ENCODE measurements at places on chromosomes 13 and 19. TPM values are rescaled to one million over a fixed set of nuclear protein-coding genes. Genes with fewer than 3 reads are reported as not detected.

LSM14A gene
- 141 TPM for total RNA-seq

TRAPPC5 gene
- total RNA-seq = 83.8 TPM

GRCh38 chr13:30731361-30732045 is 3.8 kb upstream of the ALOX5AP start:
- H3K27ac ChIP-seq = no peak overlapping the region
- H3K27me3 ChIP-seq = peaks cover 2% of the 10 kb centered on the region
- H3K4me1 ChIP-seq = peaks cover 22% of the 10 kb centered on the region
- no peaks in the 10 kb centered on the region for H3K36me3 ChIP-seq

- H3K27ac ChIP-seq = no peak overlapping the region
- H3K27me3 ChIP-seq = no peaks in the 10 kb centered on the region
- H3K36me3 ChIP-seq = peaks cover 5% of the 10 kb centered on the region
- peaks cover 33% of the 10 kb centered on the region for H3K4me1 ChIP-seq
- no peak overlapping the region for H3K4me3 ChIP-seq
Measured at GRCh38 chr13:74696148-74696922, 562.1 kb upstream of the KLF12 start.

GRCh38 chr13:19960653-19960976 is 2.1 kb downstream of the ZMYM2 start:
- H3K36me3 ChIP-seq = peaks cover 3% of the 10 kb centered on the region
- H3K4me1 ChIP-seq = peaks cover 27% of the 10 kb centered on the region
- DNase-seq = no peak
- H3K27ac ChIP-seq = no peak overlapping the region
- H3K4me3 ChIP-seq = peak overlapping the region; percentile 99
- peaks cover 2% of the 10 kb centered on the region for H3K27me3 ChIP-seq
